A549 treated with Mapracorat at 1 μM for 4 hours (cell line): ENCODE measurements at places on chromosomes 6 and 20. TPM values are rescaled to one million over a fixed set of nuclear protein-coding genes. Genes with fewer than 3 reads are reported as not detected.

Gene ESR1
- total RNA-seq, result 0.02 TPM in 1 of 5 replicates, not detected in the others

Gene NKX2-4
- not detected in 5 replicates for total RNA-seq

Gene UNC5CL
- total RNA-seq, result 0.33 to 0.62 TPM (median 0.49 TPM) in 5 replicates

Gene ARFGEF3
- total RNA-seq, result 0.43 to 0.69 TPM (median 0.49 TPM) in 5 replicates

Gene MEP1A
- not detected in 5 replicates for total RNA-seq

Gene TMC2
- total RNA-seq, result not detected in 5 replicates

Gene KIF25
- total RNA-seq, result 0.08 TPM in 1 of 5 replicates, not detected in the others

Gene PCSK2
- total RNA-seq, result not detected in 5 replicates

Gene FKBP5
- 91.6 to 128 TPM (median 116 TPM) in 5 replicates for total RNA-seq
